CD4-positive, alpha-beta T cell treated with Interleukin-6 at 100 ng/mL for 8 hours (primary cell): ENCODE measurements at places on chromosomes 16 and 17.

DNA sequence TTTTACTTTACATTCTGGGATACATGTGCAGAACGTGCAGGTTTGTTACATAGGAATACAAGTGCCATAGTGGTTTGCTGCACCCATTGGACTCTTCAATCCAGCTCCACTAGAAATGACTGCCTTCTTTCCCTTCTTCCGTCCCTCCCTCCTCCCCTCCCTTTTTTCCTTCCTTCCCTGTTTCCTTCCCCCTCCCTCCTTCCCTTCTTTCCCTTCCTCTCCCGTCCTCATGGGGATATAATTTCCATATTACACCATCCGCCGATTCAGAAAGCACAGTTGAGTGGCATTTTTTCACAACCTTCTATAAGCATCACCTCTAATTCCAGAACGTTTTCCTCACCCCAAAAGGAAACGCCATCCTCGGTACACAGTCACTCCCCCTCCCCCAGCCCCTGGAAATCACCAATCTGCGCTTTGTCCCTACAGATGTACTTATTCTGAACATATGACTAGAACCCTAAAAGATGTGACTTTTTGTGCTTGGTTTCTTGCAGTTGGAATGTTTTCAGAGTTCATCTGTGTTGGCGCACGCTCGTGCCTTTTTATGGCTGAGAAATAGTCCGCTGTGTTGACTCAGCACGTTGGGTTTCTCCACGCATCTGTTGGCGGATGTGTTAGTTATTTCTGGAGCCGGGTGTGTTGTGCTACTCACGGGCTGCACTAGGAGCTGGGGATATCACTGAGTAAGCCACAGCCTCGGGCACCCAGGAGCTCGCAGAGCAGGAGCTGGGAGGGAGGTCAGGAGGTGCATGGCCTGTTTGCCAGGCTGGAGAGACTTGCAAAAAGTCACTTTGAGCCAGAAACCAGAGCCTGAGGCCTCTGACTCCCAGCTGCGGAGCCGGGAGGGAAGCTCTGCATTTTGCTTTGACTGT, 336.4 kb downstream of the SEC14L1 start:
- no peak for DNase-seq

DNA sequence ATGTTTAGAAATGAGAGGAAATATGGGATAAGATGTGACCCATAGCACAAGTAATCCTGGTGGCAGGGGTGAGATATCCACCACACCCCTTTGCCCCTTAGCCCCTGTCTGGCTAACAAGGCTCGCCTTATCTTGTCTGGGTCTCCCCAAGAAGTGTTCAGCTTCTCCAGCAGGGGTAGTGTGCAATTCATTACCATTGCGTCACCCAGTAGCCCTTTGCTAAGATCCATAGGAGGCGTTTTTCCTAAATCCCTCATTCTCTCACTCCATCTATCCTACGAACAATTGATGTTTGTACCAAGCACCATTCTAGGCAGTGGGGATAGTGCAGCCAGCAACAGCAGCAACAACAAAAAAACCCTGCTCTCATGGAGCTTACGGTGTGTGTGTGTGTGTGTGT, 30.8 kb downstream of the CCDC42 start:
- no peak for DNase-seq

DNA sequence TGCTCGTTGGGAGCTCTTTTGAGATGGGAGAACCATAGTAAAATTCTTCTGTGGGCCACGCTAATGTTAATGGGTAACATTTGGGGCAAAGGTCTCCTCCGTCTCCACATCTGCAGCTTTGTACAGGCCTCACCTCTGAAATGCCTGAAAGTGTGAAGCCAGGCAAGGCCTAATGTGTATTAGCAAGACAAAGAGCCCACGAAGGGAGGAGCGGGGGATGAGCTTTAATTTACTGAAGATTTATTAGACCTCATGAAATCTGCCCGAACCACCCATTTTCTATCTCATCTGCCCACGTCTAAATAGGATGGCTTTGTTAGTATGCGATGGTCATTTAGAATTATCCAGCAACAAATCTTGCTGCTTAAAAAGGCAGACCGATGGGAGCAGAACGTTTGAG, 408.9 kb downstream of the PMP22 start:
- no peak for DNase-seq

- DNase-seq: no peak
Observed at GRCh38 chr17:49875685-49876084, 27.8 kb upstream of the TAC4 start.

- no peak for DNase-seq
Observed at GRCh38 chr17:57970710-57971109, 15.5 kb upstream of the CUEDC1 start.

- no peak for DNase-seq
Observed at GRCh38 chr17:41589301-41589700, 2.6 kb upstream of the KRT14 start.

DNA sequence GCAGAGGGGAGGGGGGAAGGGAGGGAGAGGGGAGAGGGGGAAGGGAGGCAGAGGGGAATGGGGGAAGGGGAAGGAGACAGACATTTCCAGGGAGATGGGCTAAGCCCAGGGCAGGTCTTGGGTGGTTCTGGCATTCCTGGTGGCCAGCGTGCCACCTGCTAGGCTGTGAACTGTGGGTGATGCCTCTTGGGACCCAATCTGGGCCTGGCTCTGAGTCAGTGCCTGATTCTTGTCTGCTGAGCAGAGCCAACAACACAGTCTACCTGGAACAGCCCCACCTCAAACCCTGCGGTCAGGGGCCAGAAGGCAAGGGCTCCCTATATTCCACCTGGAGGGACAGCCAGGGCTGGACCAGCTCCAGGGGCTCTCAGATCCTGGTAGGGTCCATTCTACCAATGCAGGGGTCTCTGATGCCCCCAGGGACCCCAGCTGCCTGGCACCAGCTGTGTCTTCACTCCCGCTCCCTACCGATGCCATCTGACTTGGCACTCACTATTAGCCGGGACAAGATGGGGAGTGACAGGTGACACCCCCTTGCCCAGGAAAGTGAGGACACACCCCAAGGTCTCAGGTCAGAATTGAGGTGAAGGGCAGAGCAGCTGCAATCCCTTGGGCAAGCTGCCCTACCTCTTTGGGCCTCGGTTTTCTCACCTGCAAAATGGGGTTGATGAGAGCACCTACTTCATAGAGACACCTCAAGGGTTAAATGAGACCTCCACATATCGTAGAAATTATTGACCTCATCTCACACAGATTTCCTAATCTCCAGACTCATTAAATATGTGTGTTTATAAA, 87.2 kb downstream of the LITAF start:
- DNase-seq: no peak

DNA sequence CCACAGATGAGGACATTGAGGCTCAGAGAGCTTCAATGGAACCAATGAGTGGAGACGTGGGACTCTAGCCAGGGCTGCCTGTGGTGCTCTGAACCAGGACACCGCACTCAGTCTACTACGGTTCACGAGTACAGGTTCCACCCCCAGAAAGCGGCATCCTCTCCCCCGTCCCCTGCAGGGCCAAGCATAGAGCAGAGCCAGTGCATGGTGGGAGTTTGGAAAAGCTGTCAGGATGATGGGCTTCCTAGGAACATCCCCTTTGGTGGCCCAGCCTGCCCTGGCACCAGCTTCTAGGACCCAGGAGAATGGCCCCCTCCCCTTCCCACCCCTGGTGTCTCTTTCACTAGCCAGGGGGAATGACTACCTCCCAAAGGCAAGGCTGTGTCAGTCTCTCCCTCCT, 8.4 kb downstream of the ZNF319 start:
- no peak for DNase-seq
